ENCODE measurements at places on chromosomes 2 and 18.

DNA sequence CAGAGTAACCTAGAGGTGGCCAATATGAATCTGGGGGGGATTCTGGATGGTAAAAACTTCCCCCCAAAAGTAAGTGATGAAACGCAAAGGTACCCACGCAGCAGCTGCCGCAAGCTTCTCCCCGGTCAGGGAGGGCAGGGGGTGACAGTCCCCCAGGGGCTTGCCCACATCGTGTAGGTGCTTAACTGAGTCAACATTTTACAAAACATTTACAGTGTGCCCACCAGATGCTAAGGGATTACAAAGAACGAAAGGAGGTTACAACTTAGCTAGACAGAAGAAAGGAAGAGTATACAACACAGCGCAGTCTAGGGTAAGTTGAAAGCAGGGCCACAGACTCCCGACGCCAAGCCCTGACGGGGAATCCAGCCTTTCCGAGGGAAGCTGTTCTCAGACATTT is 45.6 kb downstream of the LPIN2 start:
- DNase-seq = no peak

- peak; percentile 74 for DNase-seq
These were observed 14.6 kb downstream of the TNS1 start for GRCh38 chr2:217988014-217988839.

DNA sequence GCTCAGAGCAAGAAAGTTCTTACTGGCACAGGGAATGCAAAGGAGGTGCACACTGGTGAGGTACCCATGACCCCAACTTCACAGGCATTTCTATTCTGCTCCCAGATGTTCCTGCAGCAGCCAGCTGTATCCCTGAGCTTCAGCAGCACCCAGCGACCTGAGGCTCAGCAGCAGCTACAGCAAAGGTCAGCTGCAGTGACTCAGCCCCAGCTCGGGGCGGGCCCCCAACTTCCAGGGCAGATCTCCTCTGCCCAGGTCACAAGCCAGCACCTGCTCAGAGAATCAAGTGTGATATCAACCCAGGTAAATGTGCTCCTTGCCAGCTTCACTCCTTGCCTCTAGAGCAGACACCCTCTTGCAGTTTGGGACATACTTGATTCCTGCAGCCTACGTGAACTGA is 14.1 kb upstream of the RPL31 start:
- DNase-seq = no peak

- peak; percentile 65 for DNase-seq
These were observed 66.2 kb downstream of the ACVR2A start for GRCh38 chr2:147910990-147911473.

DNA sequence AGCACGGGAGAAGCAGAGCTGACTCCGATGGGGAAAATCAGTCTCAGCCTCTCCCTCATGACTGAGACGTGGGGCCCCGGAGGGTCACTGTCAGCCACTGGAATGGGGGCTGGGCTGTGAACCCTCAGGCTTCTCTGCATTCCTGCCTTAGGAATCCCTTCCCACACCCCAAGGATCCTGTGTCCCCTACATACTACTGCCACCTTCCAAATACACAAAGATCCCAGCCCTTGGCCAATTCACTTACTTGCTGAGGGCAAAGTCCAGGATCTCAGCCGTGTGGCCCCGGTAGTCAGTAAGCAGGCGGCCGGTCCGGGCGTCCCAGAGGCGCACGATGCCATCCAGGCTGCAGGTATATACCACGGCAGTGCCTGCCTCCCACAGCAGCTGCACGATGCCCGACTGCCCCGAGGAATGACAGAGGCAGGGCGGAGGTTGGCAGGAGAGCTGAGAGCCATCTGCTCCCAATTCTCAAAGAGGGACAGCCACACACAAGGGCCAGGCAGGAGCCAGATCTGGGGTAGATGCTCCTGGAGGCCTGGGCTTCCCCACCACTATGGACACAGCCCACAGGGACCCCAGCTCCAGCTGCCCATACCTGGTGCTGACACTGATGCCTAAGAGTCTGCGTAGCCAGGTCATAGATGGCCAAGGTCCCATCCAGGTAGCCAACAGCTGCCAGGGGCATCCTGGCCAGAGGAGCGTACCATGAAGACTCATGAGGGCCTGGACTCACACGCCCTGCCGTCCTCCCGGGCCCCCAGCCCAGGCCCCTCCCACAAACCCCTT is 4.2 kb downstream of the GPBAR1 start:
- DNase-seq = no peak

DNA sequence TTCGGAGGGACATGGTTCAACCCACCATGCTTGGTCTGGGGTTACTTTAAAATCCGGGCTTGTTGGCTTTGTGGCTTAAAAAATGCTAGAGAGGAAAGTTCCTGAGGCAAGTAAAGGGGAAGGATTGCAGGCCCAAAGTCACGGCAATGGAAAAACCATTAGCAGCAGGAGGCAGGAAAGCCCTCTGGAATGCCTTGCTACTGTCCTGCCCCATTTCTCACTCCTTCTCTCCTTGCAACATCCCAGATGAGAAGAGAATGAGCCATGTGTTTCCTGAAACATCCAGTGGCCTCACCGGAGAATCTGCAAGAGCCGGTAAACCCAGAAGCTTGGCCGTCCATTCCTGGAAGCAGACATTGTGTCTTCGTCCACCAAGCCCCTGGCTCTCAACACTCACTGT is 97.4 kb upstream of the LCLAT1 start:
- peak; percentile 70 for DNase-seq

GRCh38 chr2:75589391-75590105 is 28.8 kb upstream of the EVA1A start:
- peak; percentile 63 for DNase-seq

- peak; percentile 65 for DNase-seq
These were observed 19.0 kb downstream of the TMSB10 start for GRCh38 chr2:84924173-84925106.

GRCh38 chr18:72233106-72233505 is 311.0 kb downstream of the CBLN2 start:
- no peak for DNase-seq

DNA sequence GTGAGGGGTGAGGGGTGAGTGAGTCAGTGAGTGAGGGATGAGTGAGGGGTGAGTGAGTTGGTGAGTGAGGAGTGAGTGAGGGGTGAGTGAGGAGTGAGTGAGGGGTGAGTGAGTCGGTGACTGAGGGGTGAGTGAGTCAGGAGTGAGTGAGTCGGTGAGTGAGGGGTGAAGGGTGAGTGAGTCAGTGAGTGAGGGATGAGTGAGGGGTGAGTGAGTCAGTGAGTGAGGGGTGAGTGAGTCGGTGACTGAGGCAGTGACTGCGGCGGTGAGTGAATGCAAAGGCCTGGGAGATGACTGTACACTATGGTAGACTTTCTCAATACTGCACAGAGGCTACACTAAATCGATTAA is 16.6 kb downstream of the THAP4 start:
- DNase-seq = peak; percentile 24

DNA sequence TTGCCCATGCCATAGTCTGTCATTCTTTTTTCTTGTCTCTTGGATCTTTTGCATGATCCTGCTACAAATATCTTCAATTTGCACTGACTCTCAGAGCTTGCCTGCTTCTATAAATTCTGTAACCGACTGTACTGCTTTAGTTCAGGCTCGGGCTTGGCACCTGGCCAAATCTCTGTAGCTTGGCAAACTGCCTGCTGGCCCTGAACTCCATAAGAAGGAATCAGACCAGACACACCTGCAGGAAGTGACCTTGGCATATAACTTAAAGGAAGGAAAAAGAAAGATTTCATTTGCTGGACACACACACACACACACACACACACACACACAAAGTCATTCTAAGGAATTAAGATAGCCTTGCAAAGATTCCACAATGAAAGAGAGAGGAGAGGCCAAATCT is 291.2 kb upstream of the DDX18 start:
- no peak for DNase-seq

GRCh38 chr18:10590412-10590811 is 64.6 kb downstream of the NAPG start:
- DNase-seq = no peak

GRCh38 chr18:47150824-47151366 is 595 bp upstream of the HDHD2 start:
- DNase-seq = no peak

DNA sequence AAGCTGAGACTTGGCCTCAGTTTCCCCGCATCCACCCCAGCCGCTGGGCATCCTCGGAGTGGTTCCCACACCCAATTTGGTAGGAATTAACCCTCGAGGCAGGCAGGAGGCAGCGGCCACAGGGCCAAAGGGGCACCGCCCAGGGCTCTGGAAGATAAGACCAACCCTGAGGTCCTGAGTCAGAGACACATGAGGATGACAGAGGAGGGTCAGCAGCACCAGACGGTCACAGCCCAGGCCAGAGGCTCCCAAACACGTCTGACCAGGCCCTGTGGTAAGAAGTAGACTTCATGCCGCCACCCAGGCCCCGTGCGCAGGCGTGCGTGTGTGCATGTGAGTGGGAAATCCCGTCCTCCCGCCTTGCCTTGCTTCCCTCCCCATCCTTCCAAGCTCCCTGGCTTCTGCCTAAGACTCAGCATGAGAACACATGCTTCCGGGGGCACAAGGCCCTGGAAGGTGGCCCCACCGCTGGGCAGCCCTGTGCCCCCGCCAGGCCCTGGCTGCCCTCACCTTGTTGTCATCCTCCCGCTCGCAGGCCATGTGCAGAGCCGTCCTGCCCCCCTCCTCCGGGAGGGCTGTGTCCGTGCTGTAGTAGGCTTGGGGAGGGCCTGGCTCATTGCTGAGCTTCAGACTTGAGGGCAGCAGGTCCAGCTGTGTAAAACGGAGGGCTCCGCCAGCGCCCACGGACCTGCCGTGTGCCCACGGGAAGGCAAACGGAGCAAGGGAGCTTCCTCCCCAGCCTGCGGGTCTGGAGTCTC is 46.3 kb downstream of the ANKMY1 start:
- no peak for DNase-seq

GRCh38 chr2:75788902-75789301 is 78.2 kb upstream of the GCFC2 start:
- peak; percentile 0 for DNase-seq

DNA sequence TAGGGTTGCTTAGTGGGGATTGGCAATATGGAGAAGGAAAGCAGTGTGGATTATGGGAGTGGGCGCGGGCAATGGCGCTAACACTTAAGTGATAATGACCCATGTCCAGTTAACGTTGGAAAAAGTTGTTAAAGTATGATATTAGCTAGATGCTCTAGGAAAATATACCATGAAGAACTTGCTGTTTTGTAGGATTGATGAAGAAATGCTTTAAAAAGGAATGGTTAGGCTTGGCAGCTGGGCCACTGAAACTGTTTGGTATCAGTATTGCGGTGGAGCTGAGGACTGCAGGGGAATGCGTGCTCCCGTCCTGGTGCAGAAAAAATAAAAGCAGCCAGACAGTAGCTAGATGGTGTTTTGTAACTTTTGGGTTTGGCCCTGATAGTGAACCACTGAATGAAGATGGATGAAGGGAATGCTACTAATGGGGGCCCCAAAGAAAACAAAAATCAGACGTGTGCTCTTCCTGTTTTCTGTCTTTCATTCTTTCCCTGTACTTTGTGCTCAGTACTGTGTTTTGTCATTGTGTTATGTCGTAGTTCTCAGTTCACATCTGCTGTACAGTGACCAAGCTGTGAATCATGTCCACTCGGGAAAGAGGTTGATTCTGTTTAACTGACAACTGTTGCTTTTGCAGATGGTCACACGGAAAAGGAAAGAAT is 999 bp downstream of the INSIG2 start:
- peak; percentile 31 for DNase-seq

DNA sequence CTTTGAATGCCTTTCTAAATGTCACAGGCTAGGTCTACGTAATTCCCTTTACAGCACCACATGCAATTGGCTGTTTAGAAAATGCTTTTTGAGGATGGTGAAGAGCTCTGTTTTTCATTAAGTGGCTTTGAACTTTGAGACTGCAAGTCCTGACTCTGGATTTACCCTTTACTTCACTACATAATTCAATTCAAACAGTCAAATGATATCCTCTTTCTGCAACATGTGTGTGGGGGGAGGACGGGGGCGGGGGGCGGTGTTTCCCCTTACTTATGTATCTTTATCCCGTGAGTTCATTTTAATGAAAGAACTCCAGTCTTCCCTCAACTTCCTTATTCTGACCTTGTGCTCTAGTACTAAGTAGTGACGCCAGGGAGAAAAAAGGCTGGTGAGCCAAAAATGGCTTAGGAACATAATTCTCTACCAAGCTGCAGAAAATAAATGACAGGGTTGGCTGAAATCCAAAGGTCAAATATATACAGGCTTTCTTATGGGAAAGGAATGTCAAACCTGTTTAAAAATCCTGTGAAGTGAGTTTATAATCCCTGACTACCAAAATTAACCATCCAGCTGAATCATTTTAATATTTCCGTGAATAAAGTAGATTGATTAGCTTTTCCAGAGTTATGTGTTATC is 119.6 kb downstream of the SLC8A1 start:
- peak; percentile 66 for DNase-seq

GRCh38 chr2:5064687-5065086 is 627.5 kb upstream of the SOX11 start:
- DNase-seq = no peak

DNA sequence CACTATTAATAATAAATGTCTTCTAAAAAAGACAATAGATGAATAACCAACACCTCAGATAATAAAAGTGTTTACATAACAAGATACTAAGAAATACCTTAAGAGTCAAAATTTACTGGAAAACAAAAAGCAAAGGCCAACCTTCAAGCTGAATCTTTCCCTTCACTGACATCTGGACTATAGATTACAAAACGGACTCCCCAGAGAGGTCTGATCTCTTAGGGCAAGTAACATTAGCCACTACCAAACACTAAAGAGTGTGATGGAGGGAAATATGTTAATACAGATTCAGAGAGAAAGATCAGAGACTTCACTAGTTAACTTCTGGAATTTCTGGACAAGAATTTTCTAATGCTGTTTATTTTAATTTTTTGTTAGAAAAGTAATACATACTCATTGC is 13.9 kb downstream of the CLASP1 start:
- peak; percentile 4 for DNase-seq

GRCh38 chr2:22579341-22579740 is 805.6 kb upstream of the KLHL29 start:
- no peak for DNase-seq

GRCh38 chr18:47986620-47987387 is 56.3 kb upstream of the SMAD2 start:
- DNase-seq = peak; percentile 33

- no peak for DNase-seq
These were observed 12.3 kb downstream of the AQP12B start for GRCh38 chr2:240670402-240670801.

GRCh38 chr2:219247678-219248642 is 2.7 kb downstream of the STK16 start:
- no peak for DNase-seq

DNA sequence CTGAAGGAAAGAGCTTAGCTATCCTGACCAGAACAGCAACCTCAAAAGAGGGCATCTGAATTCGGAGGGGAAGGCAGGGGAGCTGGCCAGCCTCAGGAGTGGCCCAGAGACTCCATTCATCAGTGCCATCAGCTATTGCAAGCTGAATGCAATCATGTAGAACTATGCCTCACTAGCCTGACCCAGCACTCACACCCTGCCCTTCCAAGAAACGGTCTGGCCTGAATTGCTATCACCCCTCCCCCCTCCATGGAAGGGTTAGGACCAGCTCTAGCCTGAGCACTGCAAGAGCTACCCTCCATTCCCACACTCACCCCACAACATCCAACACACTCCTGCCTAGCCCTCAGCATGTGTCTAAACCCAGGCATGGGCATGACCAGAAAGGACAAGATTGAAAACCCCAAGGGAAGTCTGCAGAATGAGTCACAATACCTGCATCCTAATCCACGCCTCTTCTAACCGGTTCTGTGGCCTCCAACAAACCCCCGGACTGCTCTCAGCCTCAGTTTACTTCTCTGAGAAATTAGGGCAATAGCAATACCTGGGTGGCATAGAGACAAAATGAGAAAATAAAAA is 120.3 kb downstream of the BCL11A start:
- DNase-seq = no peak

- no peak for DNase-seq
These were observed at the start of gene RESP18 for GRCh38 chr2:219332542-219332941. RESP18 (minus strand) TSS chr2:219332744.

Measured in fibroblast of skin of scalp (primary cell).